Chondrocyte (in vitro differentiated cells): ENCODE measurements at places on chromosomes 5 and 9.

DNA sequence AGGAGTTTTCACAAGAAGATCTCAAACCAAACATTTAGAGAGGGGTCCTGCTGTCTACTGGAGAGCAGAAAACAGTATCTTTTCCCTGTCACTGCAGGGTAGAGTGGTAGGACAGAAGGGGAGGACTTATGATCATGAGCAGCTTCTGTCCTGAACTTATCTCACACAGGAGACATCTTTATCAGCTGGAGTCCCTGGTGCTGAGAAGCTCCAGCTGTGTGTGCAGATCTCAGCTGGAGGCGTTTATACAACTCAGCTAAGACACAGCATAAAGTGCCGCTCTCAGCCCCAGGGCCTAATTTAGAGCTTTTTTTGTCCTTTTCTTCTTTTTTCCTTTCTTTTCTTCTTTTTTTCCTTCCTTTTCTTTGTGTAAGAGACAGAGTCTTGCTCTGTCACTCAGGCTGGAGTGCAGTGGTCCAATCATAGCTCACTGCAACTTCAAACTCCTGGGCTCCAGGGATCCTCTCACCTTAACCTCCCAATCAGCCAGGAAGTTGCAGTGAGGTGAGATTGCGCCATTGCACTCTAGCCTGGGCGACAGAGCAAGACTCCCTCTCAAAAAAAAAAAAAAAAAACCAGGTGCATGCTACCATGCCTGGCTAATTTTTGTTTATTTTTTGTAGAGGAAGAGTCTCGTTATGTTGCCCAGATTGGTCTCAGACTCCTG, 31.9 kb downstream of the CCDC125 start:
- DNase-seq: no peak

DNA sequence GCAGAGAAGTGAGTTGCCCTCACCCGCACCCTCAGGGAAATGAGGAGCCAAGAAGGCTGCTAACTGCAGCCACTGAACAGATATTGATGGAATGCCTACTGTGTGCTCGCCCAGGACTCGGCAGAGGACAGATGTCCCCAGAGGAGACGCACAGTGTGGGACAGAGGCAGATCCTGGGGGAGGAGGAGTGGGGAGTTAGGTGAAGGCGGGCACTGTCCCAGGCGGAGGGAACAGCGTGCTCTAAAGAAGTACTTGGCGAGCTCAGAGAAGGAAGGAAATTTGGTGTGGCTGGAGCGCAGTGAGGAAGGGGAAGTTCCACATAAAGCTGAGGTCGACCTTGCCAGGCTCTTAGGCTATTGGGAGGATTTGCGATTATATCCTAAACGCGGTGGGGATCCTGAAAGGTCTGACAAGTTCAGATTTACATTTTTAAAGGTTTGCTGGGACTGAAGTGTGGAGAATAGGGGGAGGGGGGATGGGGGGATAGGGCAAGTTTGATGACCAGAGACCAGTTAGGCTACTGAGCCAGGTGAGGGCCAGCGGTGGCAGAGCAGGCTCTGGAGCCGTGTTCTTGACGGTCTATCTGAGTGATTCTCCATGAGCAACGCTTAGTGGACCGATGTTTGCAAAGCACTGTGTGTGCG, 23.6 kb upstream of the CERCAM start:
- DNase-seq: no peak

DNA sequence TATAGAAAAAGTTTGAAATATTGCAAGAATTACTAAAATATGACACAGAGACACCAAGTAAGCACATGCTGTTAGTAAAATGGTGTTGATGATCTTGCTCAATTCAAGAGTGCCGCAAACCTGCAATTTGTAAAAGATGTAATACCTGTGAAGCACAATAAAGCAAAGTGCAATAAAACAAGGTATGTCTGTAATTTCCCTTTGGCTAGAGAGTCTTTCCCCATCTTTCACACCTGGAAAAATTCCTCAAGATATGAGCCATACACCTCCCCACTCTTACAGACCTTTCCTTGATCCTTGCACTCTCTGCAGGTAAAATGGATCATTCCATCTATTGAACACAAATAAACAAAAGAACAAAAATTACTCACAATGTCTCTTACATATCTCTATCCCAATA, 597.8 kb downstream of the EFNA5 start:
- DNase-seq: no peak

GRCh38 chr9:18059447-18059846, 414.5 kb upstream of the ADAMTSL1 start:
- DNase-seq: no peak

- DNase-seq: no peak
Measured at GRCh38 chr9:98877311-98877710, 66.4 kb upstream of the COL15A1 start.

DNA sequence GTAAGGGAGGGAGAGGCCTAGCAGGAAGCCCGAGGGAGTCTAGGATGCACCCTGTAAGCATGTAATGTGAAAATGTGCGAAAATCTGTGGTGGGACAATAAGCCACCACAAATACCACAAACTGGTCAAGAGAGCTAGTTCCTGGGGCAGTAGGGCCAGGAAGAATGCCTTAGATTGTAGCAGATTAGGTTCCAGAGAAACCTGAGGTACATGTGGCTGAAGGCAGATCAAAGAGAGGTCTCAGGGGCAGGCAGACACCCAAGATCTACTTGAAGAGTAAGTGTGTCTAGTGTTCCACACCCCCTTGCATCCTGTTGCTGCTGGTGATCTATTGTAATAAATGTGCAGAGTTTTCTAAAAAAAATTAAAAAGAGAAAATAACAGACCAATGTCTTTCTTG, 1677.3 kb upstream of the CDH6 start:
- no peak for DNase-seq

DNA sequence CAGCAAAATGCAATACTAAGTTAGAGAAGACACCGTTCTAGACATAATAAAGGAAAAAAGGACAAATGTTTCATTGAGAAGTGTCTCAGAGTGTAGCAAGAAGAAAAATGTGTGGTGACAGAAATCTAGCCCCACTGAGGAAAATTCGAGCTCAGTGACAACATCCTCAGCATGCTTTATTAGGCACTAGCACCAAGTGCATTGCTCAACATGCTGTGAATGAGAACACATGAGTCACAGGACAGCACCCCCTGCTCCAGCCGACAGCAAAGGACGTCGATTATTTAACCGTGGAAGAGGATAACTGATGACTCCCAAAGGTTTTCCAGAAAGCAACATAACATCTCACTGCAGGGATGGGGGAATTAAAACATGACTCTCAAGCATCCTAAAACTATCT, 182.7 kb downstream of the GNAQ start:
- DNase-seq: no peak

- DNase-seq: no peak
Measured at GRCh38 chr5:102532123-102532522, 33.3 kb upstream of the SLCO6A1 start.

- no peak for DNase-seq
Measured at GRCh38 chr9:75146229-75146628, 57.9 kb downstream of the OSTF1 start.

DNA sequence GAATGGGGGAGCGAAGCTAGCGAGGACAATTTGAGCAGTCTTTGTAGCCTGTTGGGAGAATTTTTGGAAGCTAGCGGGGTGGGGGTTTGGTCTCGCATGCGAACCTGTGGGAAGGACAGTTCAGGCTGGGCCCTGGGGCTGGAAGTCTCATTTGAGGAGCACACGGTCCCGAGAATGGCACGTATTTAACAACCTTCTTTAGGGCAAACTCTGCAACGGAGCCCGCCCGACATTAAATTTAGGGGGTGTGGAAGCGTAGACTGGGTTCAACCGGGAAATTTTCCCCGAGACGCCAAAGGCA, 35.2 kb upstream of the NFIB start:
- no peak for DNase-seq

DNA sequence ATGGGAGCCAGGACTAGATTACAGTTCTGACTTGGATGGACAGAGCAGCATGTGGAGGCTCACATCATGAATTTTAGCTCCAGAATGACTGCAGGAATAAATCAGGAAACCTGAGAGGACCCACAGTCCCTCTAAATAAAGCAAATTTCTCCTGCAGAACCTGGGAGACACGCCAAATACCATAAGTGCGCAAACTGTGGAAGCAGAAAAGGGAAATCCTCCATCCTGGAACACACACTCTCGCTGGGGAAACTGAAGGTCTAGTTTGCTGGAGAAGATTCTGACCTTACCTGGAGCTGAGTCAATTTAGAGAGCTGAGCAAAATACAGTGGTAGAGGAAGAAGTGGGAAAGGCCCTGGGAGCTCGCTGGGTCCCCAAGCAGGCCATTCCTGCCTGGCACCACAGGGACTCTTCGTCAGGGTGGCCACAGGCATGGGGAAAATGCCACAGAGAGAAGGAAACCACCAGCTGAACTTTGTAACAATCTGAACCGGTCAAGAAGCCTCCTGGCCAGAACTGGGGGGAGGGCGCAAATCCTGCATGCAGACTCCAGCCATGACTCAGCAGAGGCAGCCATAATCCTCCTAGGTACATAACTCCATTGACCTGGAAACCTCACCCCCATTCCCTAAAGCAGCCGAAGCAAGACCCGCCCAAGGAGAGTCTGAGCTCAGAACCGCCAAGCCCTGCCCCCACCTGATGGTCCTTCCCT, 390.9 kb downstream of the LRRC70 start:
- DNase-seq: no peak

- DNase-seq: no peak
Measured at GRCh38 chr5:14236757-14237156, 93.6 kb downstream of the TRIO start.

DNA sequence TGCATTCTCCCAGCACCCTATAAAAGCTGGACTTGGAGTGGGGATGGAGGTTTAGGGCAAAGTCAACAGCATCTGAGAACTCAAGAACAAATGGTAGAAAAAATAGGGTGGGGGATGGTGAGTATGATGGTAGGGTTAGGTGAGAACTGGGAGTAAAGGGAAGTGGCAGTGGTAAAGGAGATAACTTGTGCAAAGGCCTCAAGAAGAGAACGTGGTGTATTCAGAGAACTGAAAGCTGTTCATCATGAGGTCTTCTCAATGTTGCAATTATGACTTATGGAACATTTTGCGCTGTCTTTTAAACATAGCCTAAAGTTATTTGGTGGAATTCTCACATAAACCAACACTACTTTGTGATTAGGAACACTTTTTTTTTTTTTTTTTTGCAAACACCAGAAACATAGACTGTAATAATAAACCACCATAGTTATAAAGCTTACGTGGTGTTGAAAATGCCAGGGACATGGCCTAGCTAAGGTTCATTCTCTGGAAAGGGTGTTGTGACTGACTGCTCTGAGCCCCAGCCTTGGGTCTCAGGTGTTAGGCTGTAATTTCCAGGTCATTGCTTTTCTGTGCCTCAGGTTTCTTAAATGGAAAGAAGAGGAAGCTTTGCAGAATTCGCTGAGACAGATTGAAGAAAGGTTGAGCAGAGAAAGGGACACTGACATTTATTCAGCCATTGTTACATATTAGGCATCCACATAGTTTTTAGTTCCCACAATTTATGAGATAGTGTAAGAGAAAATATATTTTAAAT, 19.2 kb upstream of the TXNDC8 start:
- no peak for DNase-seq
